ENCODE measurements at places on chromosomes 1 and 21. TPM values are rescaled to one million over a fixed set of nuclear protein-coding genes. Genes with fewer than 3 reads are reported as not detected.

The SPRR2D gene
- total RNA-seq = not detected

The KRTAP19-3 gene
- not detected for total RNA-seq

- no peak overlapping the region for H3K4me3 ChIP-seq
- no peak for DNase-seq
- H3K36me3 ChIP-seq = no peaks in the 10 kb centered on the region
- no peaks in the 10 kb centered on the region for H3K27me3 ChIP-seq
- H3K27ac ChIP-seq = no peak overlapping the region
- no peaks in the 10 kb centered on the region for H3K4me1 ChIP-seq
Measured at GRCh38 chr1:82795508-82796149, 994.9 kb downstream of the ADGRL2 start.

The VWA5B1 gene
- total RNA-seq = not detected

The CYP4A11 gene
- not detected for total RNA-seq

GRCh38 chr1:212440419-212440818 is 7.7 kb downstream of the NENF start:
- no peak overlapping the region for H3K27ac ChIP-seq
- no peak overlapping the region for H3K4me3 ChIP-seq
- no peaks in the 10 kb centered on the region for H3K27me3 ChIP-seq
- no peaks in the 10 kb centered on the region for H3K4me1 ChIP-seq
- H3K36me3 ChIP-seq = no peaks in the 10 kb centered on the region
- DNase-seq = no peak

Data from SJSA1 (cell line).